ENCODE measurements at places on chromosomes 4 and X.

DNA sequence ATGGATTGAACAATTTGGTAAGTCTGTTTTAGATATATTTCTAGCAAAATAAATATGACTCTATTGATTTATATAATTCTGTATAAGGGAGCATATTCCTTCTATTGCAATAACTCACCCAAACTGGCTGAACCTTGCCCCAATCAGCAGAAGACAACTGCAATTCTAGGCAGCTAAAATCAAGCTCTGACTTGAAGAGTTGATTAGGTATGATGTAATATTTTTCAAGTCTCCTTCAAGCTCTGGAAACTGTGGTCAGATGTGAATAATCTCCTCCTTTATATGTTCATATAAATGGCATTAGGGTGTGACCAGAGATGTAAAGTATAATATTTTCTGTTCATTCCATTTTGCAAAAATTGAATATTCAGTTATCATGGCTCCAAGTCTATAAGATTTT lies 8.2 kb downstream of the RASSF6 start:
- no peak for DNase-seq

- no peak for DNase-seq
These were observed 68.5 kb downstream of the METTL14 start for GRCh38 chr4:118753685-118754084.

GRCh38 chr4:3760841-3761240 lies 5.3 kb upstream of the ADRA2C start:
- no peak for DNase-seq

GRCh38 chr4:108556588-108557200 lies 63.7 kb upstream of the RPL34 start:
- DNase-seq = no peak

DNA sequence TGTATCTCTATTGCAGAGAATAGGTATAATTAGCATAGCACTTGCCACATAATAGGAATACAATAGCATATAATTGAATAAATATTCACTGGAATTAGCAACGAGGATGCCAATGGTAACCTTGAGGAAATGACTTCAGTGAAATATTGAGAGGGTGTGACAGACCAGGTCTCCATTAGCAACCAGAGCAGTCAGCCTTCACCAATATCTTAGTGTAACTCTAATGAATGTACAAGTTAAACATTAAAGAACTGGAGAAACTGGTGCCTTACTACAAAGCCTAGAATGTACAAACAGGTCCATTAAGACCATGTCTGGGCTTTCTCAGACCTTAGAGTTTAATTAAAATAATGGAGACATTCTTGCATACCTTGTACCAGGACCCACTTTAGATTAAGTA lies 143.0 kb downstream of the MAGEB17 start:
- no peak for DNase-seq

DNA sequence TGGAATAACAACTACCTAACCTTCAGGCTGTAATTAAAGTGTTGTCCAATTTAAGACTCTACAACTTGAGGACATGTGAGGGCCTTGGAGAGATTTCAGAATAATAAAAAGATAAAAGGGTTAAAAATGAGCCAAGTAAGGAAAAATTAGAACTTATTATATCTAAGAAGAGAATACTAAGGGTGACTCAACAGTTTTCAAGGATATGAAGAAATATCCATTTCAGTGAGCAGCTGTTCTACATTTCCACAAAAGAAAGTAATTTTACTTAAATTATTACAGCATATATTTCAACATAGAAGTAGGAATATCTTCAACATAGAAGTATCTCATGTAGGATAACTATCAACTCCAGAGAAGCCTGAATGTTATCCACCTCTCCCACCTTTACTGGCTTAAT lies 11.3 kb downstream of the SNX12 start:
- no peak for DNase-seq

DNA sequence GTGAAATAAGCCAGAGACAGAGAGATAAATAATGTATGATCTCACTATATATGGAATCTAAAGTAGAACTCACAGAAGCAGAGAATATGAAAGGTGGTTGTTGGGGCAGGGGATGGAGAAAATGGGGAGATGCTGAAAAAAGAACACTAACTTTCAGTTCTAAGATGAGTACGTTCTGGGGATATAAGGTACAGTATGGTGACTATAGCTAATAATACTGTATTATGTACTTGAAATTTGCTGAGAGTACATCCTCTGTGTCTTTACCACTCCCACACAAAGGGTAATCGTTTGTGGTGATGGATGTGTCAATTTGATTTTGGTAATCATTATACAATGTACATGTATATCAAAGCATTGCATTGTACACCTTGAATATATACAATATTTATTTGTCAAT lies 6.6 kb downstream of the FBXL5 start:
- no peak for DNase-seq

GRCh38 chr4:176794651-176795050 lies 1.9 kb upstream of the VEGFC start:
- no peak for DNase-seq

DNA sequence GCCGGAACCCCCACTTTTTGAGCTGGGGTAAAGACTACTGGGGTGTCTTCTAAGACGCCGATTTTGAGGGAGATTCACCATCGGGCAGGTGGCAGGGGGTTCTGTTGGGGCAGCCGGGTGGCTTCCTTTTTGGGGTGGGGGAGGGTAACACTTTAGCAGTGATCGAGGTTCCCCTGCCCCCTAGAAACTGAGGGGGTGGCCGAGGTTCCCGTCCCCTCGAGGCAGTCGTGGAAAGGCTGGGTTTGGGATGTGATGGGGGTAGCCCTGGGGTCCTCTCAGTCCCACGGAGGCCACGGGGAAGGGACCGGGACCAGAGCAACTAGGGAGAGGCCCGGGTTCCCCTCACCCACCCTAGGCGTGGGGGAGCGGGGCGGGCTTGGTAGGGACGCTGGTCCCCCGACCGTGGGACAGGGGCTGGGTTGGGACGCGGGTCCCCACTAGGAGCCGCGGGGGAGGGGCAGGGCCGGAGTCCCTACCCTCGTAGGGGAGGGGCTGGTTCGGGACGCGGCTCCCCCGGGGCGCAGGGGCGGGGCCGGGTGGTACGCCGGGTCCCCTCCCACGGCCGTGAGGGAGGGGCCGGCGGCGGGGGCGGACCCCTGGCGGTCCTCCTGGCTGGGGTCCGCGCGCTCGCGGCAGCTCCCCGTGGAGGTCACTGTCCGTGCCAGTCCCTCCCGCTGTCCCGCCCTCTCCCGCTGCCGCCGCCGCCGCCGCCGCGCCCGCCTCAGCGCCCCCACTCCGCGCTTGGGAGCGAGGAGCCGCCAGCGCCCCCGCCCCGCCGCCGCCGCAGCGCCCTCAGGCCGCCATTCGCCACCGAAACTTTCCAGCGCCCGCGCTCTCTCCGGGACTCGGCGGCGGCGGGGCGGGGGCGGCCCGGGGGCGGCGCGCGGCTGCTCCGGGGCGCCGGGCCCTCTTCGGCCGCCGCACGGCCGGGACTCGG lies at the start of gene TBL1X:
TSS of gene TBL1X (plus strand) at position 624 of the 937 bp plus-strand sequence. CDS start 188,529 bp downstream, outside the sequence.
- DNase-seq = peak; percentile 63

- DNase-seq = no peak
These were observed 77.5 kb downstream of the INTS12 start for GRCh38 chr4:105630670-105631655.

- DNase-seq = no peak
These were observed 497 bp downstream of the HPGD start for GRCh38 chr4:174521800-174522182.

DNA sequence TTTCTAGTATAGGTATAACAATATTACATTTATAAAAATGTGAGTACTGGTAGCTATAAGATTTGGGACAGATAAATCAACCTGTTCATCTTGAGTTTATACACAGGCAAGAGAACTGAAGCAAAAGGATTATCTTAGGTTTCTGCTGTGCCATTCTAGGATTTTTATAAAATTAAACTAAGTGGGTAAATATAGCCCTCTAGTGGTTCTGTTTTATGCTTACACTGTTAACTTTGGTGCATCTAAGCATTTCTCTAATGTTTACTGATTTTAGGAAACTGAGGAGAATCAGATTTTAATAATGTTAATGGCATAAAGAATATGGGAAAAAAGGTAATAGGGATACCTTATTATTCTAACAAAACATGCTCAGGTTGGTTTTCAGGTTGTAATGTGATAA lies 1.1 kb upstream of the RRH start:
- no peak for DNase-seq

GRCh38 chr4:182288534-182288933 lies 45.3 kb downstream of the TENM3 start:
- DNase-seq = no peak

DNA sequence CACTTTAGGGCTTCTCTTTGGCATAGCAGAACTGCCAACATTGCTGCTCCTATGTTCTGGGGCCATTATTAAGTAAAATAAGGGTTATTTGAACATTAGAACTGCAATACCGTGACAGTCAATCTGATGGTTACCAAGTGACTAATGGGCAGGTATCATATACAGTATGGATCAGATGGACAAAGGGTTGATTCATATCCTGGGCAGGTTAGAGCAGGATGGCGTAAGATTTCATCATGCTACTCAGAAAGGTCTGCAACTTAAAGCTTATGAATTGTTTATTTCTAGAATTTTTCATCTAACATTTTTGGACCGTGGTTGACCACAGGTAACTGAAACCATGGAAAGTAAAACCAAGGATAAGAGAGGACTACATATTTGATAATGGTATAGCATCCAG lies 40.9 kb downstream of the BRCC3 start:
- DNase-seq = no peak

DNA sequence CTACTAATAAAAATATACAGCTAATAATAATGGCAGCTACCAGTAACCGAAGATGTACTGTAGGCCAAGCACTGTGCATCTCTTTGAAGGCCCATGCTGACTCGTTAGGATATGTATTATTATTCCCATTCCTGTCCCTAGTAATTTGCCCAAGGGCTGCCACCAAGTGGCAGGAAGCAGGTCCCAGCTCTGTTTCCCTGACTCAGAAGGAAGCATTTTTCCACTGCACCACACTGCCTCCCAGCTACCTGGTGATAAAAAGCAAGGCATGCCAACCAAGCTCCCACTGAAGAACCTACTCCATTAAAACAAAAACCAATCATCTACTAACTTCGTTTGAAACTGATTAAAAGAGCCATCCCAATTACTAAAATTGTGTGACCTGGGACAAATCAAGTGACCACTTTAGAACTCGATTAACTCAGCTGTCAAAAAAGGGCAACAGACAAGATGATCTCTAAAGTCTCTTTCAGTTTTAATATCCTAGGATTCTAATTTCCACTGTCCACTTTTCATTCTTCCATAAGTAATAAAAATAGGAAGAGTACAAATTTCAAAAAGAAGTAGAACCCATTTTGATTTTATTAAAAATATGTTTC lies 24.3 kb upstream of the PGM2 start:
- peak; percentile 82 for DNase-seq

All from EL (cell line).